ENCODE measurements at places on chromosomes 6 and 20.
A peak's percentile ranks its signal among the peaks of the same experiment; 100 is the strongest.

DNA sequence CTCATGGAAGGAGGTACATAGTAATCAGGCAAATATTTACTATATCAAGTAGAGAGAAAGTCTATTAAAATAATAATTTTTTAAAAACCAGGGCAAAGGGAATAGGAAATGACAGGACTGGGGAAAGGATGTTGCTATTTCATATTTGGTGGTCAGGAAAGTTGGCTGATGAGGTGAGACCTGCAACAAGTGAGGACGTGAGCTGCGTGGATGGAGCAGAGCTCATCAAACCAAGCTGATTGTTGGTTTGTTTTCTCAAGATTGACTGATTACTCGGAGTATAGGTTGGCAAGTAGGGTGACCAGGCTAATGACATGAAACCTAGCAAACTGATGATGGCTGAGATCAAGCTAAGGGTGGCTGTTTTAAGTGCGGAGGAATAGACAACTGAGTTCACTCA is 6.0 kb downstream of the GJA1 start:
- no peak for DNase-seq

DNA sequence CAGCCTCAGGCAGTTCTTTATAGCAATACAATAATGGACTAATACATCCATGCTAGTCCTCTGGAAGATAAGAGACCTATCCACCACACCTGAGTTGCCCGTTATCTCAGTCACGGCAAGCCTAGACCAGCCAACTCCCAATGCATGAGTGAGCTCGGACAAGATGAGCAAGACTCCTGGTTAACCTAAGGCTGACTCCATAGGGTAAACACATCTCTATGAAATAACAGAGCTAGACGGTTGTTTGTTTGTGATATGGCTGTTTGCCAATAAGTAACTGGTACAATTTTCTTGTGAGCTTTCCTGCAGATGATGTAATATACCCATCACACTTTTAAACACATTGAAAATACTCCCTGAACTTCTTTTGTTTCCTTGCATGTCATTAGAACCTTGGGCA is 70.6 kb upstream of the PHACTR1 start:
- DNase-seq, result no peak

- no peak for DNase-seq
Observed at GRCh38 chr20:24769878-24770627, 179.0 kb upstream of the CST7 start.

DNA sequence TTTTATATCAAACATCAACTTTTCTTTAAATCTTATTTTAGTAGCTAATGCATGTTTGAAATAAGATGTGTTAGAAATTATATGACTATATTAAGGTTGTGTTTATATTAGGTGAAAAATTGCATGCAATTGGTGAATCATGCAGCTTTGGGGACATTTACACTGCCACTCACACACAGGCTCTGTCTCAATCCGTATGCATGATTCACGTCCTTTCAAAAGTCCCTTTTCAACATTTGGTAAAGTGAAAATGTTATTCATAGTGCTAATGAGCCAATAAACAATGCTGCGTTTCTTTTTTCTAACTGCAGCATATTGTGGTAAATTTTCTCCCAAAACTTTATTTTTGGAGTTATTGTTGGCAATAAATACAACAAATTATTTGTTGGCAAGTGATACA is 198.0 kb downstream of the FUT9 start:
- no peak for DNase-seq

DNA sequence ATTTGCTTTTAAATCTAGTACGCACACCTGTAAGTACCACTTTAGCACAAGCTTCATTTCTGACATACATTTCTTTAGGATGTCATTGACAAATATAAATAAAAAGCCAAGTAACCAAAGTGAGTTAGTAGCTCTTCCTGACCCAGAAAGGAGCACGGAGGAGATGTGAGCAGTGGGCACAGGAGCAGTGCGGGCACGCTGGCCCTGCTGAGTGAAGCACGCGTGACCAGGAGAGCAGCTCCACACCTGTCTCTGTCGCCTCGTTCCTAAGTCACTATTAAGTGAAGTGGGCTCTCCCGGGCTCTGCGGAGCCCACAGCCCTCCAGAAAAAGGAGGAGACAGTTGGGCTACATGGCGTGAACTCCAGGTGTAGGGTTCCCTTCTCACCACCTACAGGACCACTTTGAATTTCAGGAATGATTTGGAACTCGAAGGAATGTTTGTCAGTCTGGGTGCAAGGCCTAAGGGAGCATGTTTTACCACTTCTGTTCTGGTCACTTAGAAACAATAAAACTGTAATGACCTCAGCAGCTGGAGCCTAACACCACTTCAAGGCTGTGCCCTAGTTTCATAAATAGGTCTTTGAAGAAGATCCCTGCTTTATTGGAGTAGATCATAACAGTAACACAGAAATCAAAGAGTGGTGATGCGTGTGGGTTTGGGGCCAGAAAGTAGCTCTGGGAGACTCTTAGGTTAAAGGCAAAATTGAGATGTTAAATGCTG is 95.9 kb downstream of the FAM120B start:
- DNase-seq, result no peak

DNA sequence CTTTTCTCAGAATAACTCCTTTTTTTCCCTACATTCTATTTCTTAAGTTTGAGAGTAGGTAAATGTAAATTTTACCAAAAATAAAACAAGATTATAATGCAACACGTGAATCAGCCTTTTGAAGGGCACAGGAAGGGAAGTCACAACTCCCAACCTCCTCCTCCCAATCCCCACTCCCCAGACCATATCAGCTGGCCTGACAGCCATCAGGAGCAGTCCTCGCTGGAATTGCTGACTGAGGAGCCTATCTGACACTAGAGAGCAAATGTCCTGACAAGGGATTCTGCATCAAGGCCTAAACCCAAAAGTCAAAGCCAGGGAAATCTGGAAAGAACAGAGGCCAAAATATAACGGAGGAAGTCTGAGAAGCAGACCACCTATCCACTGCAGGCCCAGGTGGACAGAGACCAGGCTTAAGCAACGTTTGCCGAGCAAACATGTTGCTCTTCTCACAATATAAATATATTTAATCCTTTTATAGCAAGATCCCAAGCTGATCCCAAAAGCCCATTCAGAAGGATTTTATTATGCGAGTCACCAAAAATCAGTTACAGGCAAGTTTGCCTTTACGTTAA is 2.5 kb downstream of the RRAGD start:
- DNase-seq, result no peak

- DNase-seq, result no peak
Observed at GRCh38 chr6:108167449-108168089, 1.7 kb downstream of the NR2E1 start.

- no peak for DNase-seq
Observed at GRCh38 chr6:121944354-121944753, 455.1 kb upstream of the HSF2 start.

GRCh38 chr6:41704028-41704427 is 31.4 kb downstream of the TFEB start:
- no peak for DNase-seq

DNA sequence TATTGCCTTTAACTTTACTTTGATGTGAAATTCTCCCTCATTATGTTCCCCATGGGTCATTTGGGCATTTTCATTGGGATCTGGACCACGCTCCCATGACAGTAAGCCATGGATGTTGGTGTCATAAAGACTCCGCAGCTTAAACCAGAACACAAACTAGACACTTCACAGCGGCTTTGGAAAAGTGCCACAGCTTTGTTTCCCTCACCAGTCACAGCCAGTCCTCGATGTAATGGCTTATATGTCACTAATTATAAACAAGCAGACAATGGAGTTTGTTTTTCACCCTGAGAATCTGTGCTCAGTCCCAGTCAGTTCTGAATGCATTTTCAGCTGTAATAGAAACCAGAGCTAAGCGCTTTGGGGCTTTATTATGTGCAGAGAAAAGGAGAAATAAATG is 23.2 kb upstream of the DAAM2 start:
- no peak for DNase-seq

- DNase-seq, result no peak
Observed at GRCh38 chr6:1422290-1422689, 32.9 kb downstream of the FOXF2 start.

DNA sequence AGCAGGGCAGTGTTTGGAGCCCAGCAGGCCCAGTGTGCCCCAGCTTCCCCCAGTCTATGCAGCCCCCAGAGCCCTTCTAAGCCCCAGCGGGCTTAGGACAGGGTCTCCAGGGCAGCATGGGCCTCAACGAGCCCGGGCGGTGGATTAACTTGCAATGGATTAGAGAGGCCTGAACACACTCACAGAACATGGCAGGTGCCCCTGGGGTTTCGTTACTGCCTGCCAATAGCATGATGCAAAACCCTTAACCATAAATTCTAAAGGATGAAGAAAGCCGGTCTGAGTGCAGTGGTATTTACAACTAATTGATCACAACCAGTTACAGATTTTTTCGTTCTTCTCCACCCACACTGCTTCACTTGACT is 18.9 kb downstream of the ENTPD6 start:
- DNase-seq, result no peak

DNA sequence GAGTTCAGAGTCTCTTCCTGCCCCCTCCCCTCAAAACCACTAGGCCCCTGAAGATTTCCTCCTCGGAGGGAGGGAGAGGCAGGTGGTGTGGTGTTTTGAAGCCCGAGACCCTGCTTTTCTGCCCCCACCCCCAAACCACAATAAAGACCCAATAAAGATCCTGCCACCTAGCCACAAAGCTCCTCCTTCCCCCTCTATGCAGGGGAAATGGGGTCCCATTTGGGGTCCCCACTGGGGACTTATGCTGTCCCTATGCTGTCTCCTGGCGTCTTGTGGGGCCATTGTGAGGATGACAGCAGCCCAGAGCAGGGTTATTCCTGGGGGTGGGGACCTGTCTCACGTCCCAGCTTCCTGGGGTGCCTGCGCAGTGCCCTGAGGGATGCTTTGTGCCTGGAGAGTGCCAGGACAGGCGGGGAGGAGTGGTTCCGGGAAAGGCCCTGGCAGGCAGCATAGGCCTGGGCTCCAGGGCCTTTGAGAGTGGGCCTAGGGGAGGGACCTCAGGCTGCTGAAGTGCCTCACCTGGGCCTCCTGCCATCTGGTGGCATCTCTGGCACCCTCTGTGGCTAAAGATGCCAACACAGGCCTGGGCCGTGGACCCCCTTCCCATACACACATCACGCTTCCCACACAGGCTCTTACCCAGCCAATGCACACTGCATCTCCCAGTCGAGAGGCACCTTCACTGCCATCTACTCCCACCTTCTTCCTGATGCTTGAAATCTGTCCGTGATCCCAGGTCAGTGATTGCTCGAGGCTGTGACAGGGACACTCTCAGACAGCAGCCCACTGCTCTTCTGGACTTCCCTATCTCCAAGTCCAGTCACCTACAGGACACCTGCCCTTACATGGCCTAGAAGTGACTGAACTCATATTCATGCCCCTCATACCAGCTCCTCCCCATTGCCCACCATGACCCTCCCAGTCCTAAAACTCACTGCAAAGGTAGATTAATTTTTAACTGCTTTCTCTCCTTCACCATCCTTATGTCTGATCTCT is 7.9 kb upstream of the ARMC12 start:
- DNase-seq, result peak; percentile 42

- DNase-seq, result no peak
Observed at GRCh38 chr6:169898788-169899480, 147.5 kb downstream of the ERMARD start.

- DNase-seq, result no peak
Observed at GRCh38 chr20:57874141-57874540, 164.3 kb upstream of the PMEPA1 start.

- DNase-seq, result no peak
Observed at GRCh38 chr6:107409942-107410341, 49.4 kb downstream of the PDSS2 start.

GRCh38 chr20:47573559-47573958 is 71.9 kb downstream of the NCOA3 start:
- no peak for DNase-seq

GRCh38 chr6:20875369-20875963 is 341.2 kb downstream of the CDKAL1 start:
- no peak for DNase-seq

GRCh38 chr6:52591832-52592231 is 15.0 kb upstream of the TRAM2 start:
- DNase-seq, result no peak

DNA sequence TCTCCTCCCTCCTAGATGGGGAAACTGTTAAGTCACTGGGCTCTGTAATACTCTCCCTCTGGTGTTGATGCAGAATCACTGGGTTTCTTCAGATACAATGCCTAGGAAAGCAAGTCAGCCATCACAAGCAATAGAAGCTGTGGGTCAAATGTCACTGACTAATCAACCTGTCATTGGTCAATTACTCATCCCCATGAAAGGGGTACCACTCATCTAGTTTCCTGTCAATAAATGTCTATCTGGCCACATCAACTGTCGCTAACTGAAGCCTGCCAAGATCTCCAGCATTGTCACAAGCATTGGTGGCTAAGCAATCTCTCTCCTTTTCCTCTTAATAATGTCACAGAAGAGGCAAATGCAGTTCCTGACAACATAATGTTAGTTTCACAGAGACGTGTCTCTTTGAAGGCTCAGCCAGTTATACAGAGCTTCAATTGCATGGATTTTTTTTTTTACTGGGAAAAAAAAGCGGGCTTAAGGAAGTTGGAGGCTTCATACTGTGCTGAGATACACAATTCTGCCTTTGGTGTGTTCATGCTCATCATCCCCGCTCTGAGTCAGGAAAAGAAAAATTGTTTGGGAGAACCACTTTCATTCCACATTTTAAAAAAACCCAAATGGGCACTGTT is 355.9 kb downstream of the BTBD9 start:
- no peak for DNase-seq

DNA sequence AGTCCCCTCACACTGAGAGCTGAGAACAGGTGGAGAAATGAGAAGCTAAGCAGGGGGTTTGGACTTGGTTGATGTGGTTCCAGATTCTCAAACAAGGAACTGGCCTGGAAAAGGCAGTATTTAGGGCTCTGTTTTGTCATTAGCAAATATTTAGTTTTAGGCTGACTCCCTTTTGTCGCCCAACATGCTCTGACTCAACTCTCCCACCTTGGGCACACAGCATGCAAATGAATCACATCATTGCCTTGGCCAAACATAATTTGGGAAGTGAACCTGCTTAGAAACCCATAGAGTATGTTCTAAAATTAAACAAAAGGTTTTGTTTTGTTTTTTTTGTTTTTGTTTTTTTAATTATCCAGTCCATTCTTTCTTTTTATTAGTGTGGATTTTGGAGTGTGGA is 9.5 kb upstream of the UQCC2 start:
- no peak for DNase-seq

DNA sequence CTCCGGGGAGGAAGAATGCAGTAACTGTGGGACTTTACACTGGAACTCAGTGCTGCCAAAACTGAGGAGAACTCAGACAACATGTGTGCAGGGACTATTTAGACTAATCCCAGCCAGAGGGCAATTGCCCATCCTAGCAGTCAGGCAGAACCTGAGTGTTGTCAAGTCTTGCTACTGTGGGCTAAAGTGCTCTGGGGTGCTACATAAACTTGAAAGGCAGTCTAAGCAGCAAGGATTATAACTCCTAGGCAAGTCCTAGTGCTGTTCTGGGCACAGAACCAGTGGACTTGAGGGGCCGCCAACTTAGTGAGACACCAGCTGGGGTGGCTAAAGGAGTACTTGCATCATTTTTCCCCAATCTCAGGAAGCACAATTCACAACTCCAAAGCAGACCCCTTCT is 363.8 kb upstream of the PTCHD4 start:
- DNase-seq, result no peak

GRCh38 chr6:6497976-6498375 is 90.5 kb upstream of the LY86 start:
- DNase-seq, result no peak

GRCh38 chr6:17580518-17581048 is 19.5 kb upstream of the FAM8A1 start:
- no peak for DNase-seq

Data from CD4-positive, alpha-beta T cell treated with Interleukin-2 at 100 ng/mL for 4 hours (primary cell).